CD4-positive, alpha-beta T cell treated with Interleukin-10 for 1 hour (primary cell): ENCODE measurements at places on chromosomes 12 and 14.

GRCh38 chr12:3147260-3147659, 70.1 kb downstream of the TSPAN9 start:
- no peak for DNase-seq

GRCh38 chr14:99395909-99396530, 84.6 kb downstream of the SETD3 start:
- peak; percentile 18 for DNase-seq

DNA sequence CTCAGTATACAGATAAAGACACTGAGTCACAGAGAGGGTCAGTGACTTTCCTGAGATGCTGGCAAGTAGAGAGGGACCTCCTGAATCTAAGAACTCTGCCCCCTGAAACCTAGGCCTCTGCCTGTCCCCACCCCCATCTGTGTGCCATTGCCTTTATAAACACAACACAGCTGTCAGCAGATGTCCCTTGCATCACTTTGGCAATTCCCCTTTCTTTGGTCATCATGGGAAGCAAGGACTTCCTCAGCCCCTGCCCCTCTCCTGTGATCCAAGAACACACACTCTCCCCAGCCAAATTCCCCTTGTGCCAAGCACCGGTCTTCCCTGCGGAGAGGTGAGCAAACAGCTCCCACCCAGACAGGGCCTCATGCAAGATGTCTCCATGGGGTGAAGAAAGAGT, 8.3 kb downstream of the TSPAN11 start:
- no peak for DNase-seq

DNA sequence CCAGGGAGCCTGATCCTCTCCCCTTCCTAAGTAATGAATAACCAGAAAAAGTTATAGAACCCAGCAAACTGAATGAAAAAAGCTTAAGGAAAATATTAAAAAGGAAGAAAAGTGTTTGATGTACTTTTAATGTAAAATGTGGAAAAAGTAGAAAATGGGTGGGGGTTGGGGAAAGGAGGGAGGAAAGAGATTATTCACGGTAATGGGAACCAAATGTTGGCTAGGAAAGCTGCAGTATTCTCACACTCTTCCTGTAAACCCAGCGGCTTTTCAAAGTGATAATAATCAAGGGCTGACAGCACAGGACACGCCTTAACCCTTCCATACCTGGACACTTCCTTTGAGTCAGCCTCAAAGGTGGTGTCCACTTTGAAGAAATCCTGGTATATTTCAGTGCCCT, 139.2 kb downstream of the TGFB3 start:
- no peak for DNase-seq

DNA sequence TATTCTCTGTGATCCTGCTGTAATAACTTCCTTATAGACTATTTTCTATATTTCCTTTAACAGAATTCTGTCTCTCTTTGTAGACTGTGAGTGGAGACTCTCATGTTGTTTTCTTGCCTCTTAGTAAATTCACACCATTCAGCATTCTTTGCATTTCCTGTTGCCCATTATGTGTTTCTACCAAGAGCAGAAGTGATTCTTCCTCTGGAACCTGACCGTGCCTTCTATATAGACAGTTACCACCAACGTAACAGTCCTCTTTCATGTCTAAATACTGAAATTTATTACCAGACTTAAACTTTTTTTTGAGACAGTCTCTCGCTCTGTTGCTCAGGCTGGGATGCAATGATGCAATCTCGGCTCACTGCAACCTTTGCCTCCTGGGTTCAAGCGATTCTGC, 31.1 kb downstream of the METAP2 start:
- no peak for DNase-seq

- DNase-seq = no peak
Measured at GRCh38 chr14:95345032-95345431, 25.3 kb upstream of the CLMN start.

- no peak for DNase-seq
Measured at GRCh38 chr12:24705741-24706358, 243.1 kb downstream of the BCAT1 start.

GRCh38 chr12:96141216-96141912, 52.8 kb upstream of the ELK3 start:
- DNase-seq = no peak

DNA sequence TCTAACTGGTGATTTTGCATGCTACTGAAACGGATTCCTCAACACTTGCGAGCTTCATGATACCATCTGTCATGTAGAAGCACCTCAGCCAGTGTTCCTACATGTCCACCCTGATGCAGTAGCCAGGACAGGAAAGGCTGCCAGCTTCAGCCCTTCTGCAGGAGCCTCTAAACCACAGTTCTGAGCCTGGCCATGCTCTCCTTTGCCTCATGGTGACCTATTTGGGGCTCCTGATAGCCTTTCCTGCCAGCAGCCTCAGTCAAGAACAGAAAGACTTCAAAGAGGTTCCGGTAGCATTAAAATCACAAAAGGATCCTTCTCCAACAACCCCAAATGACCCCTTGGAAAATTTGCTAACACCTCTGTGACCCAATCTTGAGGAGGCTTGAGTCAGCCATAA, 96.0 kb downstream of the CNTN1 start:
- no peak for DNase-seq

GRCh38 chr14:32679927-32680612, 258.6 kb upstream of the NPAS3 start:
- no peak for DNase-seq

DNA sequence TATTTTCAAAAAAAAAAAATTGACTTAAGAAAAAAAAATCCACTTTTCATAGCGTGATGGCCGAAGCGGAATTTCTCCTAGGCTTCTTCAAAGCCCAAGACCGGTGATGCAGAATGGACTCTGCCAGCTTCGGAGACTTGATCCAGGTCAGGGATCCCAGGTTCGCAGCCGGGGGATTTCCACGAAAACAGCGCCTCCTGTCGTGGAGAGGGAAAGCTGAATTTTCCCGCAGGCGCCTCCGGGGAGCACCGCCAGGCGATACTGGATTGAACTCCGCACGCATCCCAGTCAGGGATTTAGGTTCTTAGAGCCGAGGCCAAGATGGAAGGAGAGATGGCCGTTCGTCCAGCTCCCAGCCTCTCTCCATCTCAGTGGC, 2.1 kb downstream of the TTC6 start:
- no peak for DNase-seq

- DNase-seq = no peak
Measured at GRCh38 chr12:21683115-21683514, 25.5 kb upstream of the LDHB start.

DNA sequence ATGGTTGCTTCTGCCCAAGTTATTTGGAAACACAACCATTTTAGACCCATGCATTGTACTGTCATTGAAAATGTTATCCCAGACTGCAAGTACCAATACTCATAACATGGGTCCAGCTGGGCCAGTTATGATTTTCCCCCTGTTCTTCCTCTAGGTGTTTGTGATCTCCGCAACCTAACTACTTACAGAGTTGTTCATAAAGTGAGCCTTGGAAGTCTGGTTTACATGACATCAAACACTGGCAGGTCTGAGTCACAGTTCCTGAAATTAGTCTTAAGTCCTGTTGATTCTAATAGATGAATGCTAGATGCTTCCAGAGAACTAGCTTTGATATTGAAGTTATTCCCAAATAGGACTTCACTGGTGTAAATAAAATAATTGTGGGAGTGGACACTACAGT, 487.0 kb downstream of the MED13L start:
- no peak for DNase-seq
